Mononuclear cell (primary cell): ENCODE measurements at places on chromosomes 2 and 18. TPM values are rescaled to one million over a fixed set of nuclear protein-coding genes. Genes with fewer than 3 reads are reported as not detected.

LRRTM4 gene
- total RNA-seq, result 0.10 TPM

KATNAL2 gene
- total RNA-seq, result 0.42 TPM

DAPL1 gene
- total RNA-seq, result not detected

RPIA gene
- total RNA-seq, result 18.9 TPM

AQP12A gene
- total RNA-seq, result not detected

GPR39 gene
- total RNA-seq, result not detected

NEURL3 gene
- total RNA-seq, result 0.52 TPM

MSTN gene
- total RNA-seq, result not detected

BOLL gene
- total RNA-seq, result 0.10 TPM
